Activated T-cell treated with anti-CD3 and anti-CD28 coated beads, Interleukin-2, amount 50 U/mL, for 24 hours (primary cell): ENCODE measurements at places on chromosomes 3 and 15.

DNA sequence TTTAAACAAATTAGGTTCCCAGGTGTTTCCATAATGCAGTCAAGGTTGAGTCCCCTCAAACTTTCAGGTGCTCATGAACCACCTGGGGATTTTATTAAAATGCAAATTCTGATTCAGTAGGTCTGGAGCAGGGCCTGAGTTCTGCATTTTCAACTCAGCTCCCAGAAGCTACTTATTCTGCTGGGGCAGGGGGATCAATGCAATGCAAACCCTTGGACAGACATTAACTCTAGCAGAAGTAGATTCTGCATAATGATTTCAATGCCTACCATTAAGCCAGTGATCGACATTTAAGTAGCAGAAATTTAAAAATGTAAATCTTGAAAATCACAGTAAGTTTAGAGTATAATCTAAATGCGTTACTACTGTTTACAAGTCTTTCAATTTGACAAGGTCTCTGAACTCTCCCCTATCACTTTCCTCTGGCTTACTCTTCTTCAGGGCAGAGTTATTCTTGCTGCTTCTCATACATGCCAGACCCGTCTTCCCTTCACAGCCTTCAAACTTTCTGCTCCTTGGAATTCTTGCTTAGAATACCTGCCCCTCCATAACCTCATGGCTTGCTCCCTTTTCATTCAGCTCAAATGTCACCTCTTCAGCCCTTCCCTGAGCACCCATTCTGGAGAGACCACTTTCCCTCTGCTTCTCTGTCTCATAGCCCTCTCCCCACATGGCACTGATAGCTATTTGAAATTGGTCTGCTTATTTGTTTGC lies 19.3 kb upstream of the DPPA4 start:
- DNase-seq = no peak
- H3K4me1 ChIP-seq = no peaks in the 10 kb centered on the region
- H3K4me3 ChIP-seq = no peak overlapping the region
- H3K27me3 ChIP-seq = peaks cover 10% of the 10 kb centered on the region

DNA sequence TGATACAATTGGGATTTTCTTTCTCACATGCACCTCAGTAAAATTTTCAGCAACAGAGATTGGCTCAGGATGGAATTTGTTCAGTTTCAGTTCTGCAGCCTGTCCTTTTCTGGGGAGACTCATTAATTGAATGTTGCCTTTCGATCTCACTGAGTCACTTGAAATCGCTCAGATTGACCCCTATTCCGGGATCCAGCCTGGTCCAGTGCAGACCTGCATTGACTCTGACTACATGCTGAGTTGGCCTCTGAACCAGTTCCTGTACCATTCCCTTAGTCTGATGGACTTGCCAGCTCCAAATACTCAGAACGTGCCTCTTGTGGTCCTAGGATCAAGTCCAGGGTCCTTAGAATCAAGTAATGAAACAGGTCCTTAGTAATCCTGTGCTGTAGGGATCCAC lies 9.4 kb downstream of the IGF1R start:
- peaks cover 42% of the 10 kb centered on the region for H3K4me1 ChIP-seq
- no peaks in the 10 kb centered on the region for H3K36me3 ChIP-seq
- no peak overlapping the region for H3K27ac ChIP-seq

- peaks cover 5% of the 10 kb centered on the region for H3K27me3 ChIP-seq
- DNase-seq = no peak
- H3K27ac ChIP-seq = no peak overlapping the region
- no peak overlapping the region for H3K4me3 ChIP-seq
Observed at GRCh38 chr3:62343755-62344154, 29.6 kb downstream of the FEZF2 start.

DNA sequence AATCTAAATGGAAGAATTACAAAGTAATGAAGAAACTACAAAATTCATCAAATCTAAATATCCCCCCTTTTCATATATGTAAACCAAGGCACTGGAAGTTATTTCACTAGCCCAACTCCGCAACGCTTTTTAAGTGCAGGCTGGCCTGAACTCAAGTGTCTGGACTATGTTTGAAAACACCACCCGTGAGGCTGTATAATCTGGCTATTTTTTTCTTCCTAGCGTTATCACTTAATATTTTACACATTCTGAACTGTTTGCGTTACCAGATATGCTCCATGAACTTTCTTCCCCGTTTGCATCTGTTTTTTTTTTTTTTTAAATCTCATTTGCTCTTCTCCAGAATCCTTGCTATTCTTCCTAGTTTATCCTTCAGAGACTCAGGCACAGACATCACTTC lies 619.5 kb upstream of the CBLB start:
- no peak overlapping the region for H3K27ac ChIP-seq
- H3K27me3 ChIP-seq = peaks cover 2% of the 10 kb centered on the region
- no peaks in the 10 kb centered on the region for H3K36me3 ChIP-seq
- no peak for DNase-seq
- H3K4me3 ChIP-seq = no peak overlapping the region

- peaks cover 70% of the 10 kb centered on the region for H3K36me3 ChIP-seq
- H3K27ac ChIP-seq = no peak overlapping the region
- no peak for DNase-seq
- no peak overlapping the region for H3K4me3 ChIP-seq
- H3K27me3 ChIP-seq = no peaks in the 10 kb centered on the region
- peaks cover 11% of the 10 kb centered on the region for H3K4me1 ChIP-seq
Observed at GRCh38 chr3:58418227-58418626, 15.4 kb downstream of the PDHB start.

DNA sequence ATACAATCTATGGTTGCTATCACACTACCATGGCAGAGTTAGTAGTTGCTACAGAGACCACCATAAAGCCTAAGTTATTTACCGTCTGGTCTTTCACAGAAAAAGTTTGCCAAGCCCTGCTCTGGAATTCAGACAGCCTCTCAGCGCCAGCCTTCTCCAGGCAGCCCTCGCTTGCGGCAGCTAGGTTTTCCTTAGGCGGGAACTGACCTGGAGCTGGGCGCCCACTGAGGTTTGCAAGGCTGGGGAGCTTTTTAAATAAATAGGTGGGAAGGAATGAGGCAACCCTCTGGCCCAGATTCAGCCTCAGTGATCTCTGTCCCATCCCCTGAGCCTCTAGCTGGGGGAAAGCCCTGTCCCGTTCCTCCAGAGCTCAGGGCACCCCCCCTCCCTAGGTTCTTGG lies 1.2 kb downstream of the CTSH start:
- peaks cover 28% of the 10 kb centered on the region for H3K27me3 ChIP-seq
- H3K4me3 ChIP-seq = peak overlapping the region; percentile 68
- no peaks in the 10 kb centered on the region for H3K36me3 ChIP-seq
- peaks cover 15% of the 10 kb centered on the region for H3K4me1 ChIP-seq
- H3K27ac ChIP-seq = no peak overlapping the region

DNA sequence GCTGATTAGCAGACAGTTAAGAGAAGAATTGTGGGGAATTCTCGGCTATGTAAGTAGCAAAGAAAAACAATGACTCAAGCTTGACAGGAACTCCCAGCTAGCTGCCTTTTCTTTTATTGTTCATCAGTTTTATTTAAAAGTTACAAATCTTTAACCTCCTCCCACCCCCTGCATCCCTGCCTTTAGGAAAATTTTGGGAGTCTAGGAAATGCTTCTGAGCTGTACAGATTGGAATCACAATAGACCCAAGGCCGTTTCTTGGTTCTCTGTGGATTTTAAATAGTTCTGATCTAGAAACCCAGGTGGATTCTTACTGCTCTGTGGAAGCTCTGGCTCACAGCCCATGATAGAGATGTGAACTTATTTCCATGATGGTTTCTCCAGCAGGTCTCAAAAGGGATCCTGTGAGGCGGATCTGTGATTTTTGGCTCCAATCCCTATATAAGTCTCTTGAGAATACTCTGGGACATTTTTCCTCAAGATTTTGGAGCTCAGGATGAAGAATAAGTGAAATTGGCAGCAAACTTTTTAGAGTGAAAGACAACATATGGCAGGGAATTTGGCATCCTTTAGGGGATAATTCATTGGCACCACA lies 312.3 kb downstream of the EPHA3 start:
- H3K4me1 ChIP-seq = no peaks in the 10 kb centered on the region
- no peak overlapping the region for H3K27ac ChIP-seq
- no peak for DNase-seq
- no peaks in the 10 kb centered on the region for H3K27me3 ChIP-seq
- no peaks in the 10 kb centered on the region for H3K36me3 ChIP-seq
- no peak overlapping the region for H3K4me3 ChIP-seq

- no peaks in the 10 kb centered on the region for H3K4me1 ChIP-seq
- no peaks in the 10 kb centered on the region for H3K27me3 ChIP-seq
- no peak overlapping the region for H3K27ac ChIP-seq
- no peaks in the 10 kb centered on the region for H3K36me3 ChIP-seq
- DNase-seq = no peak
Observed at GRCh38 chr3:74121761-74122160, 492.7 kb downstream of the CNTN3 start.

DNA sequence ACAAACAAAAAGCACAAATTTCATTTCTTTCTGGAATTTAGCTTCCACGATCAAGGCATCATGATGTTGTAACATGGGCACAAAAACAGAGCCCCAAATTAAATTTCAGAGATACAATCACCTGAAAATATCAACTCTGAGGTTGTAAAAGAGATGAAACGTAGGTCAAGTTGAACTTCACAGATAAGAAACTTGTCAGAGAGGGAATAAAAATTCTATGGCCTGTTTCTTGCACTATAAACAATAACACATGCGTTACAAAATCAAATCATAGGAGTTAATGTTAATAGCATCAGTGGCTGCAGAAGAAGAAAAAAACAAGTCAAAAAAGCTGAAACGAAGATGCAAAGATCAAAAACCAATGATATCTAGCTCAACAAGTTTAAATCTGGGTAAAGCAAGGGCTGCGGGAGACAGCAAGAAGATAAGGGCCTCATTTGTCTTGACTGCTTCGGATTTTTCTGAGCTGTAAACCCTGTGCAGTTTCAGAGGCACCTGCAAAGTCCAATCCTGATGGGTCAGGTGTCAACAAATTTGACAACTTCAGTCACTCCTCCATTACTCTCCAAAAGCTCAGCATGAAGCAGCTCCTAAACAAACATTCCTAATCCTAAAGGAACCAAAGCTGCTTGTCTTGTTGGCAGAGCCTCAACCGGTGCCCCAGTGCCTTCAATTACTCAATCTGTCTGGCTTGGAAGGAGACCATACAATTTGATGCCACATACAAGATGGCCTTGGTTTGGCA lies 219.8 kb downstream of the STT3B start:
- H3K4me3 ChIP-seq = no peak overlapping the region
- H3K4me1 ChIP-seq = peaks cover 33% of the 10 kb centered on the region
- H3K27ac ChIP-seq = no peak overlapping the region
- DNase-seq = no peak
- no peaks in the 10 kb centered on the region for H3K27me3 ChIP-seq

GRCh38 chr15:40511472-40512133 lies 40.8 kb downstream of the CHST14 start:
- H3K4me3 ChIP-seq = peak overlapping the region; percentile 76
- H3K27ac ChIP-seq = no peak overlapping the region
- peaks cover 77% of the 10 kb centered on the region for H3K27me3 ChIP-seq
- peaks cover 22% of the 10 kb centered on the region for H3K4me1 ChIP-seq
- peak; percentile 55 for DNase-seq
- H3K36me3 ChIP-seq = no peaks in the 10 kb centered on the region

GRCh38 chr15:84783493-84784251 lies 33.5 kb upstream of the ALPK3 start:
- DNase-seq = no peak
- H3K4me1 ChIP-seq = peaks cover 69% of the 10 kb centered on the region
- H3K27me3 ChIP-seq = no peaks in the 10 kb centered on the region
- peak overlapping the region; percentile 64 for H3K27ac ChIP-seq

DNA sequence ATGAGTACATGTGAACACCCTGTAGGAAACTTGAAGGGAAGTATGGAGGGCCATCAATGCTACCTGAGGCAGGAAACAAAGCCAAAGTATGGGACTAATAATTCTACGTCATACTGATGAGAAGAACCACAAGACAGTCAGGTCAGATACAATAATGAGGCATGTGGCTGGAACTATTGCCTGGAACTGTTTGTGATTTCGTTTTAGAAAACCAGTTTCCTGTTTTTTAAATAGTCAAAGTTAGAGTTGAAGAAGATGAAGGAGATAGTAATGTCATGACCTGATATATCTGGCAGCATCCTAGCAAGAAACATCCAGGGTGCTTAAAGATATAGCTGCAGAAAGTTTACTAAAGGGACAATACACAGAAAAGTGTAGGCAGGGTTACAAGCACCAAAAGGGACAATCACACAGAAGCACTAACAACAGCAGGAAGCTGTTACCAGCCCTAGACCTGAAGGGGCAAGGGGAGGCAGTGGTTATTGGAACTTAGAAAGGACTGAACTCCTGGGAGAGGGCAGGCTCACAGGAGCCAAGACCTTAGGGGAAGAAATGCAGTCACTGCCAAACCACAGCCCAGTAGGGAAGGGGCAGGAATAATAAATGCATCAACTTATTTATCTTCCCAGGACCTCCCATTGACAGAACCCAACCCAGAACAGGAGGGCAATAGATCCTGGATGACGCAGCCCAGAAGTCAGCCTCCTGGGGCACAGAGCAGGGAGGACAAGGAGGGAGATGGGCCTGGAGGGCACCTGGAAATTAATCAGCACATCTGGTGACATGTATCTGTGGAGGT lies 302.1 kb upstream of the STT3B start:
- H3K36me3 ChIP-seq = no peaks in the 10 kb centered on the region
- H3K4me3 ChIP-seq = no peak overlapping the region
- H3K27ac ChIP-seq = peak overlapping the region; percentile 38
- H3K4me1 ChIP-seq = peaks cover 83% of the 10 kb centered on the region

GRCh38 chr3:196168808-196169391 lies 42.3 kb downstream of the ZDHHC19 start:
- no peak overlapping the region for H3K4me3 ChIP-seq
- H3K36me3 ChIP-seq = no peaks in the 10 kb centered on the region
- H3K4me1 ChIP-seq = peaks cover 14% of the 10 kb centered on the region
- H3K27me3 ChIP-seq = no peaks in the 10 kb centered on the region
- H3K27ac ChIP-seq = no peak overlapping the region

GRCh38 chr15:43932907-43933306 lies 106.1 kb downstream of the WDR76 start:
- H3K27me3 ChIP-seq = peaks cover 34% of the 10 kb centered on the region
- DNase-seq = no peak
- H3K27ac ChIP-seq = no peak overlapping the region
- no peak overlapping the region for H3K4me3 ChIP-seq
- no peaks in the 10 kb centered on the region for H3K4me1 ChIP-seq
- no peaks in the 10 kb centered on the region for H3K36me3 ChIP-seq

DNA sequence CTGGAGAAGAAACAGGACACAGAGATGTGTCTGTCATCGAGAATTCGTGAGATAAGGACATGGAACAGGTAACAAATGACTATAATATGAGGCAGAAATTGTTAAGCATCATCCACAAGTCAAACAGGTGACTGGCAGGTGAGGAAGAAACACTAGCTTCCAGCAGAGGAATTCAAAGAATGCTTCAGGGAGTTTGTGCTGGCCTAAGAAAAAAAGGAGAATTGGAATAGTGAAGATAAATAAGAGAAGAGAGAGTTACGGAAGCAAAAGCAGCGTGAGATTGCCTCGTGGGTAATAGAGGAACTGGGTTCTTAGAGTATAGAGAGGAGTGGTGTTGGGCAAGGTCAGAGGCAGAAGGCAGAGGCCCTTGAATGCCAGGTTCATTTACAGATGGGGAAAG lies 22.9 kb upstream of the FGF12 start:
- no peaks in the 10 kb centered on the region for H3K4me1 ChIP-seq
- no peak overlapping the region for H3K4me3 ChIP-seq
- no peak for DNase-seq
- no peaks in the 10 kb centered on the region for H3K36me3 ChIP-seq
- H3K27me3 ChIP-seq = peaks cover 5% of the 10 kb centered on the region

GRCh38 chr15:59290295-59291212 lies 82.1 kb downstream of the MYO1E start:
- H3K27me3 ChIP-seq = no peaks in the 10 kb centered on the region
- no peak overlapping the region for H3K4me3 ChIP-seq
- no peaks in the 10 kb centered on the region for H3K36me3 ChIP-seq
- H3K27ac ChIP-seq = no peak overlapping the region
- DNase-seq = no peak
- H3K4me1 ChIP-seq = no peaks in the 10 kb centered on the region

GRCh38 chr3:56894881-56895431 lies 93.2 kb upstream of the ARHGEF3 start:
- peak overlapping the region; percentile 72 for H3K27ac ChIP-seq
- peaks cover 72% of the 10 kb centered on the region for H3K4me1 ChIP-seq
- no peaks in the 10 kb centered on the region for H3K27me3 ChIP-seq
- no peak for DNase-seq
